SK-N-SH (cell line): ENCODE measurements at places on chromosomes 7 and 10.

DNA sequence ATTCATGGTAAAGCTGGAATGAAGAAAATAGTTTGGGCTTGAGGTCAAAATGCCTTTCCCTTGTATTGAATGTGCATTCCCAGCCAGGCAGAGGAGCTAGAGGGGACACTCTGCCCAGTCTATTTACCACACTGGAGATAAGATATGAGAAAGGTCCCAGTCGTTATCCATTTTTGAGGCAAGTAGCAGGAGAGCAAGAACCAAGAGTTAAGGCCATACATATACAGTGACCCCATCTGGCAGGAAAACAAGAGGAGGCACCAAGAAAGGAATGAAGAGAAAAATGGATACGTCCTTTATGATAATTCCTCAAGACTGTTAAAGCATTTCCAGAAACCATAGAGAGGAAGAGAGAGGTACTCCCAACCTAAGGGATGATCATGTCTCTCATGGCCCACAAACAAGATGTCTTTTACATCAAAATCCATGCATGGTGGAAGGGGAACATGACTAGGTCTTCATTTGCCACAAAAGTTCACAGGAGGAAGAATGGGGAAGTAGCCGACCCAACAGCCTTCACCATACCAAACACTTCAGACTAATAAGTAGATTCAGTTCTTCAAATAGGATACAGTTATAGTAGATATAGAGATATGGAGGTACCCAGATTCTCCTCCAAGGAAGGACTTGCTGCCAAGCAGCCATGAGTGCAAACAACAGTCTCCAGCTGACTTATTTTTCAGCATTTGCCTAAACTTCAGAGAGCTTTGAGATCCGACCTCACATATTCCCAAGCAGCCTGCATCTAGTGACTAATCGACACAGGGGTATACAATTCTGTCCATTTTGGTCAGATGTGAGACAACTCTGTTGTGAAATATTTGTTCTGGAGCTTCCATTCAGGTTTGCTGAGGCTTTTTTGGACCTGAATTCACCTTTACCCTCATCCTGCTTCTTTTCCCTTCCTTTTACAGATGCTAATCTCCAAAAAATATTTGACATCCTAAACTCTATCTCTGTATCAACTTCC lies 61.1 kb upstream of the CCDC71L start:
- no peak for DNase-seq

GRCh38 chr10:114720685-114721278 lies 62.7 kb upstream of the ABLIM1 start:
- DNase-seq: no peak

DNA sequence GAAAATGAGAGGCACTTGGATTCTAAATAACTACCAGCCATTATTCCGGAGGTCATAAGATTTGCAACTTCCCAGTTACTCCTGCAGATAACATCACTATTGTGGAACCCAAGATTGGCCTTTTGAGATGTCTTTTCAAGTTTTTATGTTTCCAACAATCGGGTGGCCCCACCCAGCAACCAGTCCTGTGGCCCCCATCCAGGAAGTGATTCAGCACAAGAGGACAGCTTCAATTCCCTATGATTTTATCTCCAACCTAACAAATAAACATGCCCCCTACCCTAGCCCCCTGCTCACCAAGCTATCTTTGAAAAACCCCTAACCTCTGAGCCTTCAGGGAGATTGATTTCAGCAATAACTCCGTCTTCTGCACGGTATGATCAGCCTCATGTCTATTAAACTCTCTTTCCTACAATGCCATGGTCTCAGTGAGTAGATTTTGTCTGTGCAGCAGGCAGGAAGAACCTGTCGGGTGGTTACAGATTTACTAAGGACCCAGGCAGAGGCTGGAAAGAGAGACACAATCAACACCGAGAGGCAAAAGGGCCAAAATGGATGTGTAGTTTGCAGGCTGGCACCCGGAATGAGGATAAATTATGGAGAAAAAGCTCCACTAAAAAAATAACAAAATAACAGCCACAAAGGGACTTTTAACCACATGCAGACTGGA lies 83.9 kb upstream of the UNC5B start:
- DNase-seq: no peak

DNA sequence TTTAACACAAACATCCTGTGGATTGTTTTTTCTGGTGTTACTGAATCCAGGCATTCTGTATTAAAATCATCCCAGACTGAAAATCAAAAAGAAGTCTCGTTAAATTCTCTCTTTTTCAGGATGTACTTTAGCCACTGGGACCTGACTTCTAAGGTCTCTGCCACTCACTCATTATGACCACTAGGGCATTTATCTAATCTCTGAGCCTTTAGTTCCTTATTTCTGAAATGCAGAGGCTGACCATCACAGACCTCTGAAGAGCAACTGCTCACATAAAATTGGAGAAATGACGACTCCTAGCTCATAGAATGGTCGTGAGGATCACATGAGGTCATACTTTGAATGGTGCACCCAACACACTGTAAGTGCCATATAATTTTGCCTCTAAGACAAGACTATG lies 63.2 kb downstream of the KCNMA1 start:
- DNase-seq: no peak

DNA sequence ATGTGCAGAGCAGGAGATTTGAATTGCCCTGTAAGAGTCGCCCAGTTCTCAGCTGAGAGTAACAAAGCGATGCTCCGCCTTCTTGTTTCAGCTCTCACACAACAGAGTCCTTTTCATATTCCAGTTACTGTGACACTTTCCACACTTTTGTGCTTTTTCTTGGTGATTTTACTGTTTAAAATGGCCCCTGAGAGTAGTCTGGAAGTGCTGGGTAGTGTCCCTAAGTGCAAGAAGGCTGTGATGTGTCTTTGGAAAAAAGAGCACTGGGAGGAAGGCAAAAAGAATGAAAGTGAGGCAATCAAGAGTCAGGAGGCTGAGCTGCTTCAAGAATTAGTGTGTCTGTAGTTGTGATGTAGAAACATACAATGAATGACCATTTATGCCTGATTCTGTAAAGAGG lies 201.2 kb upstream of the SEMA3E start:
- DNase-seq: no peak

GRCh38 chr7:73828107-73828803 lies 2.5 kb upstream of the CLDN4 start:
- peak; percentile 93 for DNase-seq

GRCh38 chr7:101644879-101645278 lies 15.8 kb upstream of the MYL10 start:
- no peak for DNase-seq

DNA sequence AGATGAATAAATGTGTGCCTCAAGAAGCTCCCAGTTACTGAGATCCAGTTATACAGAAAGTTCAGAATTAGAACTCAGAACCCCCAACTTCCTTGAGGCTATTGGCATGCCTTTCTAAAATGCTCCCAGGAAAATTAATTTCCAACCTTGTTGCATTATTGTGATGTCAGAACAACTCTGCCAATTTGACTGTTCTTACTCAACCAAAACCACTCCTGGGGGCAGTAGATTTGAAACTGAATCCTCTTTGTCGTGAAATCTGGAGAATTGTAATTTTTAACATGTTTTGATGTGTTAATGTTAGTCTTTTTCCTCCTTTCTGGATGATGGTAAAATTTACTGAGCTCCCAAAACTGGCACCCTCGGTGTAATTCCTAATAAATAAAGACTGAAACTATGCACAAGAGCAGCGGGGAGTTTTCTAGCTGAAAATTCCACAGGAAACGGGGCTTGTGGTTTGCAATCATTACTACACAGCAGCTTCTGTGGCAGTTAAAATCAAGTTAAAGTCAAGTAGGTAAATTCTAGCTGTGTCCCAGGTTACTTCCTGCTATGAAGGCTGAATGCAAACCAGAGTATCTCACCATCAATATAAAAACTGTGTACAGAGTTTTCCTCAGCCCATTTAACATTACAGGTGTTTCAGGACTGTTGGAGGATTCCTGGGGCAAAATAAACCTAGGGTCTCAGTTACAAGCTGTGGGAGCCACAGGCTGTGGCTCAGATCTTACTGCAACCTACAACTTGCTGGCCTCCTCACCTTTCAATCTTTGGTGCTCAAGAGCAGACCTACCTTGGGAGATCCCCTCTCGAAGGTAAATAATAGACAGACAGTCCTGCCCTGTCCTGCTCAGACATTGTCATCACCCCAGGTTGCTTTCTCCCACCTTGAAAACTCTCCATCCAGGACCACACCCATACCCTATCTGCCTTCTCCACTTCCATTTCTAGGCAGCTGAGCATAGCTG lies 156.3 kb upstream of the KMT2E start:
- no peak for DNase-seq

GRCh38 chr10:98953251-98953650 lies 282.4 kb downstream of the HPSE2 start:
- no peak for DNase-seq

DNA sequence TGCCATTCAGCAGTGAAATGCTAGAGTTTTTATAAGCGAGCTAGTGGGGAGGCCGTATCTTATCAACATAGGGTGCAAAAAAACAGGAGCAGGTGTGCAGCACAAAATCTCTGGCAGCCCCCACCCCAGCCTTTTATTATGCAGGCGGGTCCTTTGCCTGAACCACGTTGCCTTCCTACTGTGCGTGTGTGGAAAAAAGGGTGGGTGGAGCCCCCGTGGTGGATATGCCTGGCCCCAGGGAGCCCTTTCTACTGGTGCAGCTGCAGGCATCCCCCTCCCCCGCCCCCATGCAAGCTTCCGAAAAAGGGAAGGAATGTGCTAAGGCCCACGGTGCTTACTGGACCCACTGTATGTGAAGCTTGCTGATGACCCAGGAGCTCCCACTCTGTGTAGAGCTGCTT lies 175.9 kb downstream of the USP6NL start:
- no peak for DNase-seq

DNA sequence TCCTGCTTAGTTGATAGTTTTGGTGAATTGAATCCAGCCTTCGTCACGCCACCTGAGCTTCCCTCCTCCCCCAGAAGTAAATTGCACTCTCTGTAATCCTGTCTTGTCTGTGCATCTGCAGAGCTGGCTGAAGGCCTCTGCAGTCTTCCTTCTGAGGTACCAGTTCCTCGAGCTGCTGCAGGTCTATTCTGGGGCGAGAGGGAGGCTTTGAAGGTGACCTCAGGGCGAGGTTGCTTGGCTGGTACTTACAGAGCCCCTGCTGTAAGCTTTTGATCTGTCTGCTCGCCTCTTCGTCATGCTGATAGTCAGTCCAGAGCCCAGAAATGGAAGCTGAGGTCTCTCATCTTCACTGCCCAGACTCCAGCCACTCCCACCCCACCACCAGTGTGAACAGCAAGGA lies 513.6 kb upstream of the FOXK1 start:
- DNase-seq: no peak

GRCh38 chr7:47535704-47536628 lies 45.9 kb downstream of the TNS3 start:
- peak; percentile 60 for DNase-seq

DNA sequence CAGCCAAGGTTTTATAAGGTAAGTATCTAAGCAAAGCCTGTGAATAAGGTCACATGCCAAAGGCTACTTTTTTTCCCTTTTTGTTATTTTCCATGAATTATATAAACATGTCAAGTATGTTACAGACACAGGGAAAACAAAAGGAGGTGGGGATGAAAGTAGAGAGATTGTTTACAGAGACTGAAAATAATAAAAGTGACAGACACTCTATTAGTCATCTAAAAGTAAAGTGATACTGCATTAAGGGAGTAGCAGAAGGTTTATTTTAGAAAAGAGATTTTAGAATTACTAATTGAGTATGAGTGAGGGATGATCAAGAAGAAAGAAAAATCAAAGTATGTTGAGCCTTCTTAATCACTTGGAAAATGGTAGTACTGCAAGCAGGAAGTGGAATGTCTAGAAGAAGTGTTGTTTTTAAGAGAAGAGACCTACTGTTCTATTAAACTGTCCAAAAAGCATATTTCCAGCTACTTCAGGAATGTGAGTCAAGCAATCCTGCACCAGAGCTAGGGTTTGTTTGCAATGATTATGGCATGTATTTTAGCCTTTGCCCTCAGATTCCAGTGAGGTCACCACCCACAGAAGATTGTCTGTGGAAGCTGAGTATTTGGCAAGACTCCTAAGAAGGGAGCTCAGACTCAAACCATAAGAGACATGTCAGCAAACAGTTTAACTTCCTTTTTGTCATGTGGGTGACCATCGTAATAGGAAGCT lies 177.9 kb upstream of the PLXDC2 start:
- no peak for DNase-seq

DNA sequence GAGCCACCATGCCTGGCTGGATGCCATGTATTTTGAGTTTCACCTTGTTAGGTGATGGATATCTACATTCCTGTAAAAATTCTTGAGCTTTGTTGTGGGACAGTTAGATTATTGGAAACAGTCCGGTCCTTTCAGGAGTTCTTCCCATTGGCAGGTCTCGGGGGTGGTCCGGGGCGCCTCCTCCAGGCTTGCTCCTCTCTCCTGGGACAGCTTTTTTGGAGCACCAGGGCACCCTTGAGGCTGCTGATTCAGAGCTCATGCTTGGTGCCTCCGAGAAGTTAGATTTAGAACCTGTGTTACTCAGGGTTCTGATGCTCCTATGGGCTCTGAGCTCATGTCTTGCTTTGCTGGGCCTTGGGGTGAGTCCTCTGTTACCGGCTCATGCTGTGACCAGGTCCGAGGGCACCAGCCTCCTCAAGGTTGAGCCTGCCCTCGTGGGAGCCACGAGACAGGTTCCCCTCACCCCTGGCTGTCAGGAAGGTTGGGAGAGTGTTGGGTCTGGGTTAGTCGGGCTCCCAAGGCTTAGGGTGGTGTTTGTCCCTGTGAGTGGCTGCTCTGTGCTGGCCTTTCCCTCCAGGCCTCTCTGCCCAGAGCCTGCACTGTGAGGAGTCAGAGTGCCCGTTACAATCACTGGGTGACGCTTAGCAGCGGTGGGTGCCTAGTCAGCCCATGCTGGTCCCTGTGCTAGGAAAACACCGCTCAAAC lies 6.0 kb downstream of the SPRN start:
- no peak for DNase-seq

- DNase-seq: no peak
Observed at GRCh38 chr10:60281331-60281730, 108.3 kb downstream of the ANK3 start.

GRCh38 chr10:6928586-6928985 lies 348.5 kb upstream of the PRKCQ start:
- no peak for DNase-seq
